MM.1S (cell line): ENCODE measurements at places on chromosomes 5 and 9.

DNA sequence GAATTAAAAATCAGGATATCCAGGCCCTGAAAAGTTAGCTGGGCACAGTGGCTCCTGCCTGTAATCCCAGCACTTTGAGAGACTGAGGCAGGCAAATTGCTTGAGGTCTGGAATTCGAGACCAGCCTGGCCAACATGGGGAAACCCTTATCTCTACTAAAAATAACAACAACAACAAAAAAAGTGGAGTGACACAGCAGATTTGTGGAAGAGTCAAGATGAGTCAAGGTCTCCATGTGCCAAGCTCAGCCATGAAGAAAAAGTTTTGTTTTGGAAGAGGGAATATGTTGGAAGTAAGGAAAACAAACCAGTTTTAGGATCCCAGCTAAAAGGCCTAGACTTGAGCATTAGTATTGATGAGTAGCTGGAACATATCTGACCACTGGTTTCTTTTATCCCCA lies 14.7 kb downstream of the LRRC70 start:
- DNase-seq: no peak

GRCh38 chr9:81382281-81382680 lies 307.1 kb downstream of the TLE1 start:
- no peak for DNase-seq

- DNase-seq: peak; percentile 97
Observed at GRCh38 chr9:114452219-114453165, 52.8 kb downstream of the WHRN start.

DNA sequence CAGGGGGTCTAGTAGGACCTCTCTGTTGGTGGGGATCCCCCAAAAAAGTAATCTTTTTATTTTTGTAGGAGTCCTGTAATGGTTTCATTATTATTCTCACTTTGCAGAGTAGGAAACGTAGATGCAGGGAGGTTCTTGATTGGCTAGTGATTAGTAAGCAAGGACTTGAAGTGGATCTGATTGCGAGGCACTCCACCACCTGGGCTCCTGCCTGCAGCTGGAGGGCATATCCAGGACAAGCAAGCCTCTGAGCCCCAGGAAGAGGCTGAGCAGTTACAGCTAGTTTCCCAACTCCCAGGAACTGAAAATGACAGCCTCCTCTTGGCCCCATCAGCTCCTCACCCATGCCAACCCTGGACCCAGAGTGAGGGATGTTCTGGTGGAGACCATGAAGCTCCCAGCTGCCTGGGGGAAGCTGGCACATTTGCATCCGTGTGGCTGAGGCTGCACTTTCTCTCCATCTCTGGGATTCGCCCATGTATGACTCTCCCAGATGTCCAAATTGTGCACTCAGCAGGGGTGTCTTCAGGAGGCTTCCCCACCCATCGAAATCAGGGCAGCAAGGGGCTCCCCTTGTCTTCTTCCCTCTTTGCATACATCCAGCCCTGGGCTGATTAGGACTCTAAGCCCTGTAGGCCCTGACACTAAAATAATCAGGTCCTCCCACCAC lies 10.2 kb downstream of the KCNIP1 start:
- no peak for DNase-seq

DNA sequence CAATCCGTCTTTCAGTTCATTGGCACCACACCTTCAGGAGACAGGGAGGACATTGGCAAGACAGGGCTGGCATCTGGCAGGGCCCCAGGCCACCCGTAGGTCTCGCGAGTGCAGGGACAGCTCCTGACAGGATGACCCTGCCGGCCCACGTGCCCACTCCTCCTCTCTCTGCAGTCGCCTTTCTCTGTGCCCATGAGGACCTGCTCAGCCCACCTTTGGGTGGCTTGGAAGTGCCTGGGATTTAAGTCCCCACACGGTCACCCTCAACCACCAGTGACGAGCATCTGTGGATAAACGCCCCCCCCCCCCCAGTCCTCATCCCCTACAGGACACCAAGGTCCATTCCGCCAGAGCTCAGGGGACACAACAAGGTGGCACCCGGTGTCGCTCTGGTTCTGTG lies 4.1 kb downstream of the MRPL36 start:
- DNase-seq: no peak

DNA sequence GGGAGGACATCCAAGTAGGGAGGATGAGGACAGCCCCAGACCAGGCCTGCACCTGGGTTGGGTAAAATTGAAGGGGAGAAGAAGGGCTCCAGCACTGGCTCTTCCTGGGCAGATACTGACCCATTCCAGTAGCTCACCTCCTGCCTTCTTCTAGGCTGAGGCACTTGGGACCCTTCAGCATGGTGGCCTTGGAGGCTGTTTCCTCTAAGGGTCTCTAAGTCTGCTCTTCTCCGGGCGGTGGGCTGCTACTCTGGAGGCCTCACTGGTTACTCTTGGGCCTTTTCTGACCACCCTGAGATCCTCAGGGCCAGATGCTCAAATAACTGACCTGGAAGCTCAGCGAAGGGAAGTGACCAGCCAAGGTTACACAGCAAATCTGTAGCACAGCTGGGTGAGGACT lies 2.8 kb upstream of the TIFAB start:
- DNase-seq: no peak

- DNase-seq: no peak
Observed at GRCh38 chr9:137138058-137138721, 764 bp upstream of the GRIN1 start.

GRCh38 chr9:2502760-2503159 lies 118.8 kb upstream of the VLDLR start:
- DNase-seq: no peak

GRCh38 chr5:98341038-98342032 lies 432.1 kb upstream of the RGMB start:
- DNase-seq: no peak

DNA sequence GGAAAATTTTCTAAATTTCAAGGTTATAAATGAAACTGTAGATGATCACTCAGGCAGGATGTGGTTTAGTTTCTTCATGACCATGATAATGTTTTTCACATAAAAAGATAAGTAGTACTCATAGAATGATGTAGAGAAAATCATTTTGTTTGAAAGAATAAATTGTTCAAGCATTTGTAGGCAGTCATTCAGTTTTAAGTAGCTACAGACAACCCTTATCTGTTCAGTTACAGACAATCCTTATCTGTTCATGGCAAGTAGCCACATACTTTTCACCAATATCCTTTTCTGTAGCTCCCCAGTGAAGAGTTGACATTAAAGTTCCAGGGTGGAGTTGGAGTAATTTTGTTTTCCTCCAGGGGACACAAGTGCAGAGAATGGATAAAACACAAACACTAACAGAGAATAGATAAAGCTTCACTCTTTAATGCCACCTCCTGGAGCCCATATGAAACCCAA lies 278.1 kb upstream of the TNC start:
- DNase-seq: peak; percentile 10

DNA sequence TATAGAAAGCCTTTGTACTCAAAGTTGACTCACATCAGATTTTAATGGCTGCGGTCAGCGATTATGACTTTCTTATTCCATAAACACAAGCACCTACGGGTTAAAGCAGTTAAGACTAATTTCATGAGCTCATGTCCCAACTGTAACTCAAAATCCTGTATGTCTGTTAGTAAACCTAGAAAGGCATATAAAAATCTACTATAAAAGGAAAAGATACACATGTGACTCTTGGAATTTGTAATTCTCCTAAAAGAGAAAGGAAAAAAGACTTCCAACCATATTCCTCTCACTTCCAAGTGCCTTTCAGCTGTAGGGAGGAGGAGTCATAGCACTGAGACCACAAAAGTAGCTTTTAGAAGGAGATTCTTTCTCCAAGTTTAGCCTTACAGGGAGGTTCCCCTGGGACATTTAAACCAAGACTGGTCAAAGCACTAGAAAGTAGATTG lies 129.1 kb downstream of the EBF1 start:
- no peak for DNase-seq

GRCh38 chr9:34591248-34591916 lies 1.9 kb upstream of the CNTFR start:
- peak; percentile 74 for DNase-seq

GRCh38 chr5:64397552-64397951 lies 108.3 kb upstream of the RGS7BP start:
- DNase-seq: no peak

- no peak for DNase-seq
Observed at GRCh38 chr9:113872485-113873143, 3.5 kb upstream of the ZNF618 start.

GRCh38 chr9:125990793-125991220 lies 243.6 kb downstream of the PBX3 start:
- DNase-seq: no peak

DNA sequence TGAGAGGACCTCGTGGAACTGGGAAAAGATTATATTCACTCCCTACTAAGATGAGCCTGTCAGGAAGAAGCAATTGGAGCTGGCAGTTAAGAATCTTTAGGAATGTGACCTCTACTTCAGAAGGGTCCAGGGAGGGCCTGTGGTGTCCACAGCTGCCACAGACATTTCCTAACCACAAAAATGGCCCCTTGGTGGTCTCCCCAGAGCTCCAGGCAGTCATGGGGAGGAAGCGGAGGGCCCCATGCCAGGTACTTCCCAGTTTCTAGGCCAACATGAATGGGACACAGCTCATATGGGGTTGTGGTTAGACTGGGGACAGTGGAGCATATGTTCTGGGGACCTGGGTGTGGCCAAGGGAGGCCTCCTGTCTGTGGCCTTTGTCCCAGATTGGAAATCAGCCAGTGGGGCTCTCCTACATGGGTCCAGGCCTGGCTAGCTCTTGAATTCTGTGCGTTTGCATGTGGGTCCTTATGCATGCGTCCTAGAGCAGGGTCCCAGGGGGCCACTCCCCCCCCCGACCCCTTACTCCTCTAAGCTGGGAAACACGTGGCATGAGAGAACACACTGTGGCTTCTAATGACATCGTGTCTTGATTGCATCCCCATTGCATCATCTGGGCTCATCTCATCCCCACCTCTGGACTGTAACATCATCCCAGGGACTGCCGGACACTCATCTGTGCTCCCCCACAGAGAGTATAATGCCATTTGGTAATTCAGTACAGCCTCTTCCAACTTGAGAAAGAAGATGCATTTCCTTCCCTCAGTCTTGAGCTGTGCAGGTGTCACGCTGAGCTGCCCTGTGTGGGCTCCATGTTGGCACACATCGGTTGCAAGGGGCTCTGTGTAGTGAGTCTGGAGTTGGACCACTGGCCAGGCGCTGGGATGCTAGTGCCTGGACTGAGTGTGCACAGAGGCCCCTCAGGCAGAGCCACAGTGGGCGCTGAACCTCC lies 31.3 kb downstream of the IRF1 start:
- DNase-seq: no peak

DNA sequence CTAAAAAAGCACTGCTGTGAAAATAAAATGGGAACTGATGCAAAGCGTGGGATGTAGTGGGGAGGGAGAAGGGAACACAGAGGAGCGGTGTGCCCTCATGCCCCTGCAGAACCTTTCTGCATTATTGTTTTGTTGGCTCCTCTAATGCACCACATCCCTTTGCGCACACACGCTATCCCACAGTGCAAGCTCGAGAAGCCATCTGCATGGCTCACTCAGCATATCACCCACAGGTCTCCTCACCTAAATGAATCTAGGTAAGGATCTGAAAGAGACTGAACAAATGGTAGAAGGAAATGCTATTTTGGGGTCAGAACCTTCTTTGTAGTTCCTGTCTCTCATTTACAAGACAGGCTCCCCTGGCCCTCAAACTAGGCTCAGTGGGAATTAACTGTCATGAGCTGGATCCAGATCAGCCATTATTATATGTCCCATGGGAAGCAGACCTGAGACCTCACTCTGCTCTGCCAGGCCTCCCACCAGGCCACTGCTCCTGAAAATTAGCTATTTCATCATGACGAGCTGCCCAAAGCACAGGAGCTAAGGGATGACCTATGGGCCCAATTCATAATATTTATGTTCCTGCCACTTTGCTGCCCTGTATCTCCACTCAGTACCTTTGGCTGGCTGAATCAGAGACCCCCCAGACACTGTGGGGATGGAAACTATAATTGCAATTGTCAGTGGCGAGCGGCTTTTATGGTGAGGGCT lies 169.4 kb downstream of the SPOCK1 start:
- no peak for DNase-seq

GRCh38 chr5:24397601-24398000 lies 247.2 kb downstream of the CDH10 start:
- no peak for DNase-seq

DNA sequence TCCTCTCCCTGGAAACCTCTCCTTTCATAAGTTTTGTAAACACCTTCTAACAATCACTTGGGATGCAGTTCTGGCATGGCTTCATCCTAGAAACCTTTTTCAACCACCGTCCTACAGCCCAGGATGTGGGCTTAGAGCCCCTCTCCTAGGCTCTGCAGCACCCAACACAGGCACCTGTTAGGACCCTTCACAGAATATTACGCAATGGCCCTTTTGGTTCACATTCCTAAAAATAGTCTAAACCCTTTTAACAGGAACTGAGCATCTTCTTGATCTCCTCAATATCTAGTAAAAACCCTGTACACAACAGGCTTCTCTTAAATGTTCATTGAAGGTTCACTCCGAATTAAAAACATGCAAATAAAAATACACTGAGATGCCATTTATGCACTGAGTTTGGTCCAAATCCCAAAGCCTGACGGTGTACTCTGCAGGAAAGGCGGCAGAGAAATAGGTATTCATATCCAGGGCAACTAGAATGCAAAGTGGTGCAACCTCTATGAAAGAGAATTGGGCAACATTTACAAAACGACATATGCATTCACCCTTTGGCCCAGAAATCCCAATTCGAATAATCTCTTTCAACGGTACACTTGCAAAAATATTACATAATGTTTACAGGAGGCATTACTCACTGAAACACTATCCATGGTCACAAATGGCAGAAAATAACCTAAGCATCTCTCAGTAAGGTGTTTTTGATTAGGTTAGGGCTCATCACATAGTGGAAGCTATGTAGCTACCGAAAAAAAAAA lies 169.3 kb downstream of the SEMA5A start:
- DNase-seq: no peak

GRCh38 chr5:124872086-124872485 lies 125.6 kb upstream of the ZNF608 start:
- no peak for DNase-seq

DNA sequence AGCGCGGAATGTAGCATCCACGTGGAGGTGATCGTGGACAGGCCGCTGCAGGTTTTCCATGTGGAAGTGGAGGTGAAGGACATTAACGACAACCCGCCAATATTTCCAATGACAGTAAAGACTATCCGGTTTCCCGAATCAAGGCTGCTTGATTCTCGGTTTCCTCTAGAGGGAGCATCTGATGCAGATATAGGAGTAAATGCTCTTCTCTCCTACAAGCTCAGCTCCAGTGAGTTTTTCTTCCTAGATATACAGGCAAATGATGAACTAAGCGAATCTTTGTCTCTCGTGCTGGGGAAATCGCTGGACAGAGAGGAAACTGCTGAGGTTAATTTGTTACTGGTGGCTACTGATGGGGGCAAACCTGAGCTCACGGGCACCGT lies 598 bp downstream of the PCDHA2 start:
- DNase-seq: peak; percentile 25
